GM06990 (cell line): ENCODE measurements at places on chromosomes 7 and 10.

DNA sequence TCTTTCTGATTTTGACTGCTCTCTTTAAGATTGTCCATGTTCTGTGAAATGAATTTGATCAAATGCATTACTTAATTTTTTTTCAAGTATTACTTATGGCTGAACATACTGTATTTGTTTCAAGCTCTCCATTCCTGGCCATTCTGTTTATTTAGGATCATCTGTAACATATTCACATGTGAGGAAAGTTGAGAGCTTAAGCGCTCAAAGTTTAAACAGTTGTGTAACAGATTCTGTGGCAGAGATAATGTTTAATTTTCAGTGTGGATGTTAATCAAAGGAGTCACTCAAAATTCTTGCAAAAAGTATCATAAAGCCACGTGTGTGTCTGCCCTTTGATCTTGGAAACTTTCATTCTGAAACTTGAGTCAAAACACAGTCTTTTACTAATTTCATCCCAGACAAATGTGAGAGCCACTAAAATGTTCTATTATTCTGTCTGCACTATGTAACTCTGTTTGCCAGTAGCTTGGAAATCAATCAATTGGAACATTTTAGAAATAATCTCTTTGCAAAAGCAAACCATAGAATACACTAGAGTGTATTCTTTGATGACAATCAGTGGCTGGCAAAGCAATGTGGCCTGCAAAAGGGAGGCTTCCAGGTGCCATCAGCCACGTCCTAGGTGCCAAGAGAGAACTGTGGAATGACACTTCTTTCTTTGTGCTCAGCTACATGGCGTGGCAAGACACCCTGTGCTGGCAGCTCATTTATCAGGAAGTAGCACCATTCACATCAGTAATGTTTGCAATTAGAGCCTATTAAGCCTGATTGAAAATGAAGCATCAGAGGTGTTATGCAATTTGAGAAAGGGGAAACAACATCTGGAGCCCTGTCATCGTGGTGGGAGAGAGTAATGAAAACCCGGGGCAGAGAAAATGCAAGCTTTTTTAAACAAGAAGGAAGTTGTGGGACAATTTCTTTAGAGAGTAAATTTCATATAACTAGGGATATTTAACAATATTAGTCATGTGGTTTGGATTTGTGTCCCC, 40.9 kb downstream of the ARL5B start:
- DNase-seq: no peak

DNA sequence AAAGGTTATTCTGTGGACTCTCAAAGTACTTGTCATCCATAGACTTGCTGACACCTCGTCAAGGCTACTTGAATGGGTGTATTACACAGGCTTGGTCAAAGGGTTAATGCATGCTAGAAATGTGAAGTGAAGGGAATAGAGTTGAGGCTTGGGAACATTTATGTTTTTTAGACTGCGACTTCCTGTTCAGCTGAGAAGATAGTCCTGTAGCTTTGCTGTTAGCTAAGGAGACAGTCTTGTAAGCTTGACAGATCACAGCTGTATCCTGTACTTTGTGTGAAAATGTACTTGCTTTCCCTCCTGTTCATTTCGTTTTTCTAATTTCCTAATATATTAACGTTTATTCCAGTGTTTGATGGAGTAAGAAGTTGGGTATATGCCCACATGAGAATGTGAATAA, 52.1 kb downstream of the ADD3 start:
- DNase-seq: no peak

DNA sequence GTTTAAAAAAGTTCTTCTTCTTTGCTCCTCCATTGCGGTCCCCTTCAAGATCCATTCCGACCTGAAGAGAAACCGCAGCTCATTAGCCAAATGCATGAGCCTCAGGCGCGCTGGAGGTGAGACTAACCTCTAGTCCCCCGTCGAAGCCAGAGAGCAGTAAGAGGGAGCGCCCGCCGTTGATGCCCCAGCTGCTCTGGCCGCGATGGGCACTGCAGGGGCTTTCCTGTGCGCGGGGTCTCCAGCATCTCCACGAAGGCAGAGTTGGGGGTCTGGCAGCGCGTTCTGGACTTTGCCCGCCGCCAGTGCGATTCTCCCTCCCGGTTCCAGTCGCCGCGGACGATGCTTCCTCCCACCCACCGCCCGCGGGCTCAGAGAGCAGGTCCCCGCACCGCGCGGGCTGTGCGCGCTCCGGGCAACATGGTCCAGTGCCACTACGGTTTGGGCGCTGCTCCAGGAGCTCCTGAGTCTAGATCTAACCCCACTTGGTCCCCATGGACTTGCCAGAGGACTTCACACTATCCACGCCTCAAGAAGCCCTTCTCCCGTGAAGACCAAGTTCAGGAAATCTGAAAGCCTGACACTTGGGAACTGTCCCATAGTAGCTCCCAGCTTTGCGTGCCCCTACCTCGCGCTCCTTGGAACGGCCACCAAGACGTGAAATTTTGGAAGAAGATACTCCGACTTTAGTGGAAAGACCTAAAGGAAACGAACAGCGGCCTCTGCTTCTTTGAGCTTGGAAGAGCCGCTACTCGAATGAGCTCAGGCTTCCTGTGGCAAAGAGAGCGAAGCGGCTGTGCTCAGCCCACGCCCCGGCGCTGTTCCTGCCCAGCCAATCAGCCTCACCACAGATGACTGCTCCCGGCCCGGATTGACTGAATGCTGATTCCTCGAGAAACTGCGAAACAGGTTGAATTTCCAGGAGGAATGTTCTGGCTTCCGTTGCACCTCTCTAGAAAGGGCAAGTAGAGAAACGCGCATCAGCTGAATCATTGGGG, at the start of gene ABCB1:
Gene ABCB1 (minus strand): TSS at position 755 of the 995 bp plus-strand sequence. CDS start 700 bp downstream, at position 55.
- DNase-seq: peak; percentile 33

DNA sequence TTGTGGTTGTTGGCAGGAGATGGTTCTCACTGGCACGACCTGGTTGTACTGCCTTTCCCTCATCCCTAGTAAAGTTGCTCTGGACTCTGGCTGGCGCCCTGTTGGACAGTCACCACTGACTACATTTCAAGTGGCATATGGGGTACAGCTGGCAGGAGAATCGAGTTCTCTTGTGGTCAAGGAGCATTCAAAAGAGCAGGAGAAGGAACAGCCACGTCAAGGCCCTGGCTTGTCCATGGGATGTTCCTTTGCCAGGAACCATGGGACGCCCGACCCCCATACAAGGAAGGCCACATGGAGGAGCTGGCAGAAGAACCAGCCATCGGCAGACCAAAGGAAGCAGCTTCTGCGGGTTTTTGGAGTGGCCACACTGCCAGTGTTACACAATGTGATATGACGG, 87.0 kb upstream of the SLC25A13 start:
- DNase-seq: no peak

DNA sequence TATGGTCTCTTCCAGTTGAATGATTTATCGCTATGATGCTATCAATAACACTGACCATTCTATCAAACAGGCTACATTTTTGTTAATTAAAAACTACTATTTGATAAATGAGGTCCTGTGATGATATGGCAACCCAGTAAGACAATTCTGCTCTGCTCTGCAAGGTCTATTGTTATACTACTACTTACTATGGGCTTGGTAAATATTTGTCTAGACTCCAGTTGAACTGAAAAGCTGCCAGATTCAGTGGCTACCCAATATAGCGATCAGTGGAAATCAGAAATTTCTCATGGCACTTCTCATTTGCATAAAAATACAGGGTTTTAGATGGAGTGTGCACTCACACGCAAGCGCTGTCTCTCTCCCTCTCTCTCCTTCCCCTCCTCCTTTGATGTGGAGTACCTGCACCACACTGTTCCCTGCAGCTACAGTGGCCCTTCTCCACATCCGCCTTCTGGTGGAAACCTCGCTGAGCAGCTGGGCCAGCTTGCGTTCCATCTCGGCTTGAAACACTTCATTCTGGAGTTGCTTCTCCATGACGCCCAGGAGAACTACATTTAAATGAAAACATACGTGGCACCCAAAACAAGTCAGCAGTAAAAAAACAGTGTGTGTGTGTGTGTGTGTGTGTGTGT, 77.9 kb downstream of the KIAA1549 start:
- no peak for DNase-seq

DNA sequence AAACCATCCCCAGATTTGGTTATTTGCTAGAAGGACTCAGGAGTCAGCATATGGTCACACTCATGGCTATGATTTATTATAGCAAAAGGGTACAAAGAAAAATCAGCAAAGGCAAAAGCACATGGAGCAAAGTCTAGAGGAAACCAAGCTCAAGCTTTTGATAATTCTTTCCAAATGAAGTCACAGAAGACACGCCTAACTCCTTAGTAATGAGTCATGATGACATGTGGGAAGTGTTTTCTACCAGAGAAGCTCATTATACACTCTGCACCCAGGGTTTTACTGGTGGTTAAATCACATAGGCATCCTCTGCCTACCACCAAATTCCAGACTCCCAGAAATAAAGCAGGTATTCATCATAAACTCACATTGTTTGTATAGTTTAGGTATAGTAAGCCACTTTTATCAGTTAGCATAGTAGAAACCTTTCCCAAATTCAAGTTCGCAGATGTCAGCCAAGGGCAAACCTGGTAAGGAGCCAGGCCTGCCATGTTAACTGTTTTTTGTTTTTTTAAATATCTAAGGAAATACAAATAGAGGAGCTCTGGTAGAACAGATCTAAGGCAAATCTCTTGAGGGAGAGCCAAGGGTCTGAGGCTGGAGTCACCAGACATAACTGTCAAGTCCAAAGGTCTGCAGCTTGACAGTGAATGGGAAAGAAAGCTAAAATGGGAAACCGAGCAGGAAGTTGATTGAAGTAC, 15.4 kb upstream of the HIBADH start:
- no peak for DNase-seq

DNA sequence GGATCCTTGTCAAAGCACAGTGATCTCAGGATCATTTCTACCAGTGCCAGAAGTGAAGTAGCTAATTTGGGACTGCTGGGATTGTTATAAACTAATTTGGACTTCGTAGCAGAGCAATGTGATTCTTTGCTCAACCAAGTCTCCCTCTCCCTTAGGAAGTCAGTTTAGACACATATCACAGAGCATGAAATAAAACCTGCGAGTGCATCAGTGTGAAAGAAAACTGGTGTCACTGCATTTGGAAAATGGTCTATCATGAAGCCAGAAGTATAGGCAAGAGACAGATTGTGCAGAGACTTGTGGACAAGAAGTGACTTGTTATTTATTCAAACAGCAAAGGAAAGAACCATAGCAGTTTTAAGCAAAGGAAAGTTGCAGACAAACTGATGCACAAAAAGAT, 560.5 kb upstream of the NRG3 start:
- DNase-seq: no peak
